ENCODE measurements at places on chromosomes 13 and 19. TPM values are rescaled to one million over a fixed set of nuclear protein-coding genes. Genes with fewer than 3 reads are reported as not detected.

GRCh38 chr19:15442142-15442920 lies 7.4 kb downstream of the WIZ start:
- DNase-seq, result no peak

DNA sequence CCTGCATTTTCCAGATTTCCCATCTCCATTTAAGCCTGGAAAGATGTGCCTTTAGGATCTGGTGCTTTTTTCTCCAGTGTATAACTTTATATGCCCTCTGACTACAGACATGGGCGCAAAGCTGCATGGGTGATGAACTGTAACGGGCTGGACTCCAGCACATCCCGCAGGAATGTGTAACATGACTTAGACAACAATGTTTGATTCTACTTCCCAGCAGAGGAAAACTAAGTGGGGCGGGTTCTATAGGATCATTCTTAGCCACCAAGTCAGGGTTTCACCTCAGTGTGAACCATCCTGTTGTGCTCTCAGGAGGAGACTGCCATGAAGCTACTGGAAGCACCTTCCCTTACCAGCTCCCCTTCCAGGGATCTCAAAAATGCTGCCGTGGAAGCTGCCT lies 93.2 kb upstream of the SERP2 start:
- peak; percentile 84 for DNase-seq

The ECSIT gene
- total RNA-seq, result 49.1 TPM

The TEKTIP1 gene
- not detected for total RNA-seq

DNA sequence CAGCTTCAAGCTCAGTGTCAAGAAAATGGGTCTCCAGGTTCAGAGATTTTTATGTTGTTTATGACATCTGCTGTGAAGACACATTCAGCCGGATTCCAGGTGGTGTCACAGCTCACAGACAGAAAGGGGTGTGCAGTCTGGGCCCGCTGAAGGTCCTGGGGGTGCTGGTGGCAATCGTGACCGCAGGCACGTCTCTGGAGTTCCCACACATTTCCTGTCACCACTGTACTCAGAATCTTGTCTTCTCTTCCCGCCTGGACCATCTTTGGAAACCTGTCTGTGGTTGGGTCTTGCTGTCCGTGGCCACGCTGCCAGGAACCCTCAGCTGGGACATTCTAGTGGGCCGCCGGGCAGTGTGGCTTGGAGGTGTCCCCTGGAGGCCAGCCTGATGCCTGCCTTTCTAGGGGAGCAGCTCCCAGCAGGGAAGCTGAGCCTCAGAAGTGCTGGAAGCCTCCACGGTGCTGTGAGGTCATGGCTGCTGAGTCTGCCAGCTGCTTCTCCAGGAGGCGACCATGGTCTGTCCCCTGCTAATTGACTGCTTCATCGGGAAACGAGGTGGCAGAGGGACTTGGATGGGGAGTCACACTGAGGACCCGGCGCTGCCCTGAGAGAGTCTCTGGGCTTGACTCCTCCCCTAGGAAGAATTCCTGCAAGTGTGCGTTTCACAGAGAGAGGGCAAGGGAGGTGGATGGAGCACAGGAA lies 3.7 kb downstream of the TEX29 start:
- no peak for DNase-seq

- peak; percentile 81 for DNase-seq
Observed at GRCh38 chr19:54473071-54473891, at the start of gene CDC42EP5. TSS of gene CDC42EP5 (minus strand) at chr19:54473296. CDS start at chr19:54465547, 7,749 bp downstream.

DNA sequence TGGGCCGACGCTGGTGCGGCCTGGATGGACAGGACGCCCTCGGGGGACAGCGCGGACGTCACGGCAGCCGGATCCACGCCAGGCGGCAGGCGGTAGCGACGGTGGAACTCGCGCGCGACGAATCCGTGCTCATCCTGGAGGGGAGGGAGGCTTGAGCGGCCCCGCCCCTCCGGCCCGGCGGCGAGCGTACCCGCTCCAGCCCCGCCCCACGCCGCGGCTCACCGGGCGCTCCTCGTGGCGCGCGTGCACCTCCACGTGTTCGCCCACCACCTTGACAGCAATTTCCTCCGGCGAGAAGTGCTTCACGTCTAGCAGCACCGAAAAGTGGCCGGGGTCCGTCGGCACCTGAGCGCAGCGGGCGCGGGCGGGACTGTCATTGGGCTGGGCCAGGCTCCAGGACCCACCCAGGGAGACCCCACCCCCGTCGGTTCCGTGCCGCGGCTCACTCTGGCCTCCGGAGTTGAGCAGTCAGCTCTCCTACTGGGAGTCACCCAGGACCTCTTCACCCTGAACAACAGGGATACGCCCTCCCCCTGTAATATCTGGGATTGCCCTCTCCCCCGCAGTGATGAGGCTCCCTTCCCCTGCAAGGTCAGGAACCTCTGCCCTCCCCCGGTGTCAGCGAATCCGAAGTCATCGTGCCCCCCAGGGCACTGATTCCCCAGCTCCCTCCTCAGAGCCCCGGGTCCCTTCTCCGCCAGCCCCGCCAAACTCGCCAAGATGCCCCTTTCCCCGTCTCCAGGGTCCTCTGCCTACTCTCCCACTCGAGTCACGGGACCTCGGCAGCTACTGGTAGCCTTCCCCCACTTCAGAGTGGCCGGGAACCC lies 1.1 kb downstream of the HSPB6 start:
- no peak for DNase-seq

DNA sequence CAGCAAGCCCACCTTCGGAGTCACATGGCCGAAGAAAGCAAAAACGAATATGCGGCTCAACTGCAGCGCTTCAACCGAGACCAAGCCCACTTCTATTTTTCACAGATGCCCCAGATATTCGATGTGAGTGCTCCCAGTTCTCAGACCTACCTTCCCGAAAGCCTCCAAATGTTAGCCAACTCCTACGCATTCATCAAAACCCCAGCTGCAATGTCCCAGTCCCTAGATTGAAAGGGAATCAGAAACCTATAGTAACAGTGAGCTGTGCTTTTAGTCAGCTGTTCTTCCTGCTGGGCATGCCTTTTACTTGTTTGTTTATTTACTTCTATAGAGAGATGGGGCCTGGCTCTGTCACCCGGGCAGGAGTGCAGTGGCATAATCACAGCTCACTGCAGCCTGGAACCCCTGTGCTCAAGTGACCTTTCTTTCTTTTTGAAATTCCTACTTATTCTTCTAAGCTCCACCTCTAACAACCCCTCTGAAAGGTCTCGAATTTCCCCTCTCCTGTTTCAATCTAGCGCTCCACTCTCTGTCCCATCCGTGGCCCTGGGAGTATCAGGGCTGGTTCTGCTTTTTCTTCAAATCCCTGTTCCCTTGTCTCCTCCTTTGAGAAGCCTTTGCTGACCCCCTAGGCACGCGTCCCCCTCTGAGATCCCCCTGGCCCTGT lies 4.4 kb downstream of the TRIP10 start:
- DNase-seq, result no peak

The LILRA1 gene
- total RNA-seq, result not detected

The GFY gene
- total RNA-seq, result not detected

The SIGLEC11 gene
- not detected for total RNA-seq

DNA sequence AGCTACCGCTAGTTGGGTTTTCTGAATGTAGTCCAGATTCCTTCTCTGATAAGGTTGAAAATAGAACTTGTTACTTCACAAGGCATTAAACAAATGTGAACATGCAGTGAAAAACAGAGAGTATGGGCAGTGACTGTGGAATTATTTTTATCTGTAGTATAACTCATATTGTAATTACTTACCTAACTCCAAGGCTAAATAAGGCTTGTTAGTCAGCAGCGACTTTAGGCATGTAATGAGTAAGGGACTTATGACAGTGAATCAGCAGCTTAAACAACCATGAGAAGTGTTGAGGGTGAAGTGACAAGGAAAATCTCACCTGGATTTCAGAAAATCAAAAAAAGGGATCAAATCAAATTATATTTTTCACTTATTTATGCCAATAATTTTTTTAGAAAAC lies 1719.5 kb upstream of the MIR17HG start:
- peak; percentile 60 for DNase-seq

The ETV2 gene
- total RNA-seq, result 0.51 TPM

The HSD17B14 gene
- total RNA-seq, result 7.7 TPM

GRCh38 chr13:43528992-43529391 lies 257.8 kb downstream of the ENOX1 start:
- peak; percentile 42 for DNase-seq

GRCh38 chr19:13764821-13765394 lies 586 bp downstream of the MRI1 start:
- DNase-seq, result no peak

GRCh38 chr13:97212004-97212403 lies 10.1 kb upstream of the MBNL2 start:
- DNase-seq, result no peak

DNA sequence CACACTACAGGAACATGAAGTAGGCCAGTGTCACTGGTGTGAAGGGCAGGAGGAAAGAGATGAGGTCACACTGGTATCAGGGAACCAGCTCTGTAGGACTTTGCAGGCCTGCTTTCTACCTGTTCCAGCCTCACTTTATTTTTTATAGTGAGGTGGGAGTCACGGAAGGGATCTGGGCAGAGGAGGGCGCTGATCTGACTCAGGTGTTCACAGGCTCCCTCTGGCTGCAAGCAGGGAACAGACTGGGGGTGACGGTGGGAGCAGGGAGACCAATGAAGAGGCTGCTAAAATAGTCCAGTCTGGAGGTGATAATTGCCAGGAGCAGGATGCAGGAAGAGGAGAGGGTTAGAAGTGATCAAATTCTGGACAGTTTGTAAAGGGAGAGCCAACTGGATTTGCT lies 2.8 kb downstream of the THAP8 start:
- DNase-seq, result no peak

The KLK15 gene
- not detected for total RNA-seq

GRCh38 chr19:54606230-54606629 lies 12.8 kb downstream of the LILRA1 start:
- DNase-seq, result no peak

DNA sequence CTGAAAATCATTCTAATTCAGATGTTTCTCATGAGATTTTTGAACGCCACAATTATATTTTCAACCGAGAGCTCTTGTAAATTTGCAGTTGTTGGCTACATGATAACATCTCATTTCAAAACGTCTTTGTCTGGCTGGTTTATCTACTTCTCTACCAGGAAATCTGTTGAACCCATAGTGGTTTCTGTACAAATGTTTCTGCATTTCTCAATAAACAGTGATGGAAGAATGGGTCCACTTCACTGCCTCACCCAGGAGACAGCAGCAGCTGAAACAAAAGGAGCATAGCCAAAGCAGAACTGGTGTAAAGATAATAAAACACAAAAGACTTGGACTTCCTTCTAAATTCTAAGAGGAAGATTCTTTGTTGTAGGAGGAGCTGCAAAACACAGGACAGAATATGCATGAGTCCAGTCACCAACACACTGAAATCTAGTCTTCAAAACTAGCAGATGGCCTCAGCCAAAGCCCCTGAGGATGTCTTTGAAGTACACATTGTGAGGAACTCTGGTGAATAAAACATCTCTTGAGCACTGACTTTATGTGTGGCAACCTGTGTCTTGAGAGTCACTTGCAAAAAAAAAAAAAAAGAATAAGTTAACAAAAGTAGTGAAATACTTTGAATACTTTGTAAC lies 68.6 kb upstream of the FGF14 start:
- no peak for DNase-seq

DNA sequence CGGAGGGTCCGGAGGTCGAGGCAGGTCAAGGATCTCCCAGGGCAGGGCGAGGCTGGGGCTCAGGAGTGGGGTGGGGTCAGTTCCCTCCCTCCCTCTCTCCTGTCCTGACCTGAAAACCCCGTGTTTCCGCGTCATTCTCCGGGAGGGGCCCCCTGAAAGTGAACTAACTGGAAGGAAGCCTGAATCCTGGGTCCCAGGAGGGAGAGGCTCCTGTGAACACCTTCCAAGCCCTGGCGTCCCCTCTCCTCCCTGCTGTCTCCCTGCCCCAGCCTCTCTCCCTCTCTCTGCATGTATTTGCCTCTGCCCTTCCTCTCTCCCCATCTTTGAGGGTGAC lies 741 bp upstream of the CADM4 start:
- no peak for DNase-seq

The SEMA6B gene
- under 0.01 TPM for total RNA-seq

GRCh38 chr19:2969104-2969504 lies 8.3 kb upstream of the TLE6 start:
- DNase-seq, result peak; percentile 11

GRCh38 chr13:101218484-101218883 lies 197.8 kb downstream of the NALCN start:
- DNase-seq, result peak; percentile 12

GRCh38 chr19:7393939-7394730 lies 45.4 kb downstream of the ARHGEF18 start:
- no peak for DNase-seq

GRCh38 chr13:106112191-106112590 lies 423.3 kb downstream of the EFNB2 start:
- DNase-seq, result no peak

The SULT2B1 gene
- not detected for total RNA-seq

GRCh38 chr19:15374796-15375440 lies 4.7 kb downstream of the AKAP8 start:
- no peak for DNase-seq

The SSC5D gene
- 19.3 TPM for total RNA-seq

The PNMA8B gene
- 1.7 TPM for total RNA-seq
